ENCODE measurements at places on chromosomes 12 and 14. TPM values are rescaled to one million over a fixed set of nuclear protein-coding genes. Genes with fewer than 3 reads are reported as not detected.

The PRH2 gene
- not detected for total RNA-seq

The DGKA gene
- total RNA-seq: 17.2 TPM

The C14orf39 gene
- total RNA-seq: not detected

The RPS6KA5 gene
- 4.0 TPM for total RNA-seq

The VRK1 gene
- 47.6 TPM for total RNA-seq

The AKAP3 gene
- not detected for total RNA-seq

The CLEC4D gene
- total RNA-seq: not detected

The GPATCH2L gene
- total RNA-seq: 27.7 TPM

The TARBP2 gene
- total RNA-seq: 56.3 TPM

The CD69 gene
- not detected for total RNA-seq

The LPAR5 gene
- 0.65 TPM for total RNA-seq

The NANOG gene
- not detected for total RNA-seq

The PAH gene
- total RNA-seq: not detected

The TAS2R19 gene
- total RNA-seq: not detected

The GPRC5D gene
- total RNA-seq: not detected

The TAMALIN gene
- 0.53 TPM for total RNA-seq

The KRT74 gene
- not detected for total RNA-seq

The LRP1-AS gene
- total RNA-seq: not detected

The B3GNT4 gene
- total RNA-seq: 0.99 TPM

The GDF3 gene
- not detected for total RNA-seq

The PHETA1 gene
- total RNA-seq: 7.4 TPM

The IFNG-AS1 gene
- total RNA-seq: not detected

The PMCH gene
- not detected for total RNA-seq

The SLC35F4 gene
- total RNA-seq: not detected

The SLC17A8 gene
- not detected for total RNA-seq

The BEGAIN gene
- total RNA-seq: 10.0 TPM

Data from A549 treated with DMSO at 1 μM for 4 hours (cell line).